AG09309 (cell line): ENCODE measurements at places on chromosomes 1 and 21.
A peak's percentile ranks its signal among the peaks of the same experiment; 100 is the strongest.

- DNase-seq, result no peak
Observed at GRCh38 chr1:1324084-1324523, 356 bp downstream of the INTS11 start.

GRCh38 chr1:7770669-7770996, 463 bp upstream of the VAMP3 start:
- no peak for DNase-seq

DNA sequence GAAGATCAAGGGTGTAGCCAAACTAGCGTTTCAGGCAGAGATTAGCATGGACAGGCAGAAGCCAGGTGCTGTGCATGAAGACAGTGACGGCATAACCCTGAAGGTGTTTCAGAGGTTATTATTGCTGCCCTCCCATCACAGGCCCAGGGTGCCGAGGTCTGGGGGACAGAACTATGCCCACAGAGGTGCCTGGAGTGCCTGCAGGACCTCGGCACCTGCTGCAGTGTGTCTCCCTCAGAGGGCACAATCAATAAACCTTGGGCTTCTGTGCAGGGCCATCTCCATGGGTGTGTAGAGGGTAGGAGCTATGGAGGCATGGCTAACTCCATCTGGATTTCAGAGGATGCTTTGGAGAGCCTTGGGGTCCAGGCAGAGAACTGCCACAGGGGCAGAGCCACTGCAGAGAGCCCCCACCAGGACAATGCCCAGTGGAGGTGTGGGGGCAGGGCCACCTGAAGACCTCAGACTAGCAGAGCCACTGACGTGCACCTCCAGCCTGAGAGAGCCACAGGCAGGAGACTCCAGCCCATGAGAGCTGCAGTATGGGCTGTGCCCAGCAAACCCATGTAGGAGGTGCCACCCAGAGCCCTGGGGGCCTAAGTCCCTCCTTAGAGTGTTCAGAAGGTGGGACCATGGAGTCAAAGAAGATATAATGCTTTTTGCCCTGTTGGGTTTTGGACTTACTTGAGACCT, 5.7 kb upstream of the ABCG1 start:
- DNase-seq, result no peak

- no peak for DNase-seq
Observed at GRCh38 chr1:15874471-15874870, 27.0 kb downstream of the SPEN start.

- DNase-seq, result no peak
Observed at GRCh38 chr21:26540651-26541050, 32.4 kb downstream of the CYYR1 start.

- DNase-seq, result no peak
Observed at GRCh38 chr1:225765982-225766674, 11.5 kb upstream of the SRP9 start.

DNA sequence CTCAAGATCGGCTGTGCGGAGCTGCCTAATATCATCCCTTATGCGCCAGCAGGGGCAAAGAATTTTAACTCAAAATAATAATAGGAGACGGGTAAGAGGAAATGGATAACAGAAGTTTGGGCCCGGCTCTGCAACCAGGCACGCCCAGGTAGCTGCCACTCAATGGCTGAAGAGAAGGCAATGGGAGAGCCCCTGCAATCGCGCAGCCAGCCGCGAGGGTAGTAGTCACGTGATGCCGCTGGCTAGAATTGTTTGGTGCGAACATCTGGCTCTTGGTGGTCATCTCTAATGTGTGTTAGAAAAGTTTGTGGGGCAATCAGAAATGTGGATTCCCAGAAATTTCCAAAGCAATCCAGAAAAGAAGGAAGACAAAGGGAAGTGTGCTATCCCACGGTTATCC, 12.3 kb downstream of the BARHL2 start:
- DNase-seq, result no peak

DNA sequence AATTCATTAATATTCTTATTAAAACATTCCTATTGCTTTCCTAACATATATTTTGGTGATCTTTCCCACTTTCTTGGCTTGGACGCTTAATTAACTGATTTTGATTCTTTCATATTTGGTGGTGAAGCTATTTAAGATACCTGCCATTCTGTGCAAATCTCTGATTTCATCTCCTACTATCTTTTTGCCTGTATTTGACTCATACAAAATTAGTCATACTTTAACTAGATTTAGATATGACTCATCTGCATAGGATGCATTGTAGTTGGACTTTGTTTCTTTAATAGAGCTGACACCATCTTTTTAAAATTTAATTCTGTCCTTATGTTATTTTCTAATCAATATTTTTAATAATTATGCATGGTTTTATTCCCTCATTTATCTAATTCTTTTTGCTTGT, 93.8 kb upstream of the PLPPR4 start:
- DNase-seq, result no peak

DNA sequence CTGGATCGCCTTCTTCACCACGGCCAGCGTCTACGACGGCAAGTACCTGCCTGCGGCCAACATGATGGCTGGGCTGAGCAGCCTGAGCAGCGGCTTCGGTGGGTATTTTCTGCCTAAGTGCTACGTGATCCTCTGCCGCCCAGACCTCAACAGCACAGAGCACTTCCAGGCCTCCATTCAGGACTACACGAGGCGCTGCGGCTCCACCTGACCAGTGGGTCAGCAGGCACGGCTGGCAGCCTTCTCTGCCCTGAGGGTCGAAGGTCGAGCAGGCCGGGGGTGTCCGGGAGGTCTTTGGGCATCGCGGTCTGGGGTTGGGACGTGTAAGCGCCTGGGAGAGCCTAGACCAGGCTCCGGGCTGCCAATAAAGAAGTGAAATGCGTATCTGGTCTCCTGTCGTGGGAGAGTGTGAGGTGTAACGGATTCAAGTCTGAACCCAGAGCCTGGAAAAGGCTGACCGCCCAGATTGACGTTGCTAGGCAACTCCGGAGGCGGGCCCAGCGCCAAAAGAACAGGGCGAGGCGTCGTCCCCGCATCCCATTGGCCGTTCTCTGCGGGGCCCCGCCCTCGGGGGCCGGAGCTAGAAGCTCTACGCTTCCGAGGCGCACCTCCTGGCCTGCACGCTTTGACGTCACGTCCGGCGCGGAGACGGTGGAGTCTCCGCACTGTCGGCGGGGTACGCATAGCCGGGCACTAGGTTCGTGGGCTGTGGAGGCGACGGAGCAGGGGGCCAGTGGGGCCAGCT, at the start of gene ZBTB48:
Gene ZBTB48 (plus strand): TSS at position 621 of the 745 bp plus-strand sequence. CDS start 616 bp downstream, outside the sequence.
- peak; percentile 77 for DNase-seq

- peak; percentile 28 for DNase-seq
Observed at GRCh38 chr1:182147136-182147820, 85.8 kb upstream of the ZNF648 start.

DNA sequence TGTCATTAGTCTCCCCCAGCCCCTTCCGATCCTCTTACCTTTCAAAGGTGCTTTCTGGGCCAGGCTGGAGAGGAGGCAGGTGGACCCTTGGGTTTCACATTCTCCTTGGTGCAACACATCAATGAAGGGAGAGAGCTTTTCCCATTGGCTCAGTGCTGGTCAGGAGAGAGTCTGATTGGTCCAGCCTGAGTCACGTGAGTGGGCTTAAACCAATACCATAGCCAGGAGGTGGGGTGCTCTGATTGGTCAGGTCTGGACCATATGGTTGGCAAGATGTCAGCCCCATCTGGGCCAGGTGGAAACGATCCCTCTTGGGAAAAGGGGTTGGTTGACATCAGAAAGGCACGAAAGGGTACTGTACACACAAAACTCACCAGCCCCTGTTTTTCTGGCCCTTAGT, 44.8 kb upstream of the ABCG1 start:
- DNase-seq, result no peak

DNA sequence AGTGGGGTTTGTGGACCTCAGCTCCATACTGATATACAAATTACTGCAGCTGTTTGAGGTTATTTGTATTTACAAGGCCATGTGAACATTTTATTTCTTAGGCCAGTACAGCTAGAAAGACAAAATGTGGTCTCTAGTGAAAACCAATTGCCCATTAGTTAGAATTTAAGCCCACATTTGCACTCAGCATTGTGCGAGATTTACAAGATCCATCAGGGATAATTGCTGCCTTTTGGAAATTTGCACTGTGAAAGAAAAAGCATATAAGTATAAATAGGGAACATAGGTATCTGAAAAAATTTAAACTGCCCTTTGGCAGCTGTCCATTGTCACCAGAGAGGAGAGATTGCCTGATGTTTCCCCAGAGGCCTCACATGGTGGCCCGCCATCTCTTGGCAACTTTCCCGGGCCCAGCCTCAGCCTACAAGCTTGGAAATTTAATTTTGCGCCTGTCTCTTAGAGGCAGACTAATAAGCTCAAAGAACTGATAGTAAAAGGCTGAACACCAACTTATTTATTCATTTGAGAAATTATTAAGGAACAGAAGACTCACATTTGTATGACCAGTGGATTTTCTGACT, 120.7 kb downstream of the MAP3K21 start:
- no peak for DNase-seq

- DNase-seq, result no peak
Observed at GRCh38 chr21:14084068-14084501, 126.7 kb downstream of the LIPI start.

- no peak for DNase-seq
Observed at GRCh38 chr21:42366292-42367010, at the start of gene TFF1. TFF1 (minus strand) TSS chr21:42366535; CDS start chr21:42366495, 40 bp downstream.

DNA sequence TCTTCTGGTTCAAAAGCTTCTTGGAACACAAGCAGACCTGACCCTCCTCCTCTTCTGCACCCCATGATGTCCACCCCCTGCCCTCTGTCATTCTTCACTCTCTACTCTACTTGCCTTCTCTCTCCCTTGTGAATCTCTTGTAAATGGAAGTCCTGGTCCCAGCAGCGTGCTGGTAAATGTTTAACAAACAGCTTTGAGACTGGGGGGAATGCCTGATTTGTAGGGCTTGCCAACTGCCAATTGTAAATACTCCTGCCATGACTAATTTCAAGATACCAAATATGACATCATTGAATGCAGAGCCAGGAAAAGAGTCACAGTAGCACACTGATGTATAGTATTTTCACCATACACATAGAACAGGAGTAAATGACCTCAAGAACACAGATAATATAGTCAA, 40.9 kb upstream of the LRRN2 start:
- no peak for DNase-seq

DNA sequence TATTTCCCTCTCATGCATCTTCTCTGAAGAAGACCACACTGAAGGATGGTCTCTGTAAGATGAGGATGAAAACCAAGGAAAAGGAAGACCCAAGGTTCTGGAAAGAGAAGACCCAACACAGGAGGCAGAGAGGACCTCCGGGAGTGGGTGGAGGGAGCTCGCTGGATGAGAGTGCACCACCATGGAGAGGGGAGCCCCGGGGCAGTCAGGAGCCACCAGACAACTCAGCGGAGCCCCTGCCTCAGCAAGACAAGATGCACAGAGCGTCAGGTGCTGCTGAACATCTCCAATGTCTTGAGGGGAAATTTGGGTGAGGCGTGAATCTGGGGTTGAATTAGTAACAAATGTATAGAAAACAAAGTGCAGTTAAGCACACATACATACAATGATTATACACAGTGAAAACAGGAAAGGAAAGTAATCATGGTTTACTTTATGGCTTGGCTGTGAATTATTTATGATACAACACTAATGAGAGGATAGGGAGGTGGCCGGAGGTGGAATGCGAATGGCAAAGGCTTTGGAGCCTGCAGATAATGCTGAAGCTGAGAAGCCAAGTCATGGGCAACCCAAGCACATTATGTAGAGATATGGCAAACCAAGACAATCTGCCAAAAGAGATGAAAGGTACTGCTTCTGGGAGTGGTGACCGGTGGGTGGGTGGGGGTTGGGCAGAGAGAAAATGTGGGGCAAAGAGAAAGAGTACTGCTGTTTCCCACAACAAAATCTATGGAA, 80.4 kb upstream of the EDN2 start:
- DNase-seq, result no peak

GRCh38 chr1:24058671-24059455, 53.1 kb downstream of the MYOM3 start:
- no peak for DNase-seq

- DNase-seq, result no peak
Observed at GRCh38 chr1:240666568-240667198, 54.7 kb upstream of the GREM2 start.

- no peak for DNase-seq
Observed at GRCh38 chr1:25634896-25635295, 18.3 kb downstream of the MAN1C1 start.

DNA sequence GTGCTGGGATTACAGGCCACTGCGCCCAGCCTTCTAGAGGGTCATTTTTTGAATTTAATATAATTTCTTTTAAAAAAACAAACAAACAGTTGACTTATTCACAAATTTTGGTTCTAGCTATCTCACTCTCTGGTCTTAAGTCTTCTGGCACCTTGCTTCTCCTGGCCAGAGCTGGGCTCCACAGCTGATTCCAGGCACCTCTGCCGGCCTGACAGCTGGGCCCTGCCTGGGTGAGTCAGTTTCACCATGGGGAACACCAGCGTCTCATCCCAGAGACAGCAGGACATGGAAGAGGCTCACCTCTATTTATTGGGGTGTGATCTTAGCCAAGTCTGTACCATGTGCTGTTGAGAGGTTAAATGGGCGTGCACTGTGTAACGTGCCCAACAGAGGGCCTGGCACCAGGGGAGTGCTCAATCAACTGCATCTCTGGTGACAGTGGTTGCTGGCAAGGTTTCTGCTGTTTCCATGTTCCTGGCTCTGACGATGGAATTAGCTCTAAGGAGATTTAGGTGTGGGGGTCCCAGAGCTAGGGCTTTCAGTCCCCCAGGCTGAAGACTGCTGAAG, 956 bp downstream of the CPLANE2 start:
- DNase-seq, result no peak

DNA sequence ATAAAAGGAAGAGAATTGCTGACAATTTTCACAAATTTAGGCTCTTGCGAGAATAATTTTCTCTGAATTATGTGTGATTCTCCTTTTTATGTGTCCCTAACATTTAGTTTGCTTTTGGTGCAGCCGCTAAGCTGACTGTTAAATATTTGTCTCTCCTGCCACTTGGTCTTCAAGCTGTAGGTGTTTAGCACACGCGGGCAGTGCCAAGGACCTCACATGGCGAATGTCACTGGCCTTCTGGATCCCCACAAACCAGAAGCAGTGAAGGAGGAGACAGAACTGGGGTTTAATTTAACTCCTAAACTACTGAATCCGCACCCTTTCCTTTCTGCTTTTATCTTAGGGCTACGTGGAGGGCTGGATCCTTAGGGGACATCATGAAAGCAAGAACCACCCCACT, 120.0 kb downstream of the KAZN start:
- no peak for DNase-seq

- no peak for DNase-seq
Observed at GRCh38 chr1:237367758-237368157, 325.8 kb downstream of the RYR2 start.

GRCh38 chr21:15849927-15850326, 120.1 kb downstream of the USP25 start:
- DNase-seq, result no peak

- no peak for DNase-seq
Observed at GRCh38 chr1:232020352-232020751, 393.8 kb downstream of the DISC1 start.

- DNase-seq, result no peak
Observed at GRCh38 chr1:185573677-185574076, 160.5 kb upstream of the HMCN1 start.

GRCh38 chr21:41360072-41360821, 1.6 kb upstream of the MX2 start:
- DNase-seq, result no peak

- DNase-seq, result no peak
Observed at GRCh38 chr1:10677491-10678391, 118.7 kb downstream of the CASZ1 start.
